ENCODE measurements at places on chromosomes 2 and 18. TPM values are rescaled to one million over a fixed set of nuclear protein-coding genes. Genes with fewer than 3 reads are reported as not detected.

DNA sequence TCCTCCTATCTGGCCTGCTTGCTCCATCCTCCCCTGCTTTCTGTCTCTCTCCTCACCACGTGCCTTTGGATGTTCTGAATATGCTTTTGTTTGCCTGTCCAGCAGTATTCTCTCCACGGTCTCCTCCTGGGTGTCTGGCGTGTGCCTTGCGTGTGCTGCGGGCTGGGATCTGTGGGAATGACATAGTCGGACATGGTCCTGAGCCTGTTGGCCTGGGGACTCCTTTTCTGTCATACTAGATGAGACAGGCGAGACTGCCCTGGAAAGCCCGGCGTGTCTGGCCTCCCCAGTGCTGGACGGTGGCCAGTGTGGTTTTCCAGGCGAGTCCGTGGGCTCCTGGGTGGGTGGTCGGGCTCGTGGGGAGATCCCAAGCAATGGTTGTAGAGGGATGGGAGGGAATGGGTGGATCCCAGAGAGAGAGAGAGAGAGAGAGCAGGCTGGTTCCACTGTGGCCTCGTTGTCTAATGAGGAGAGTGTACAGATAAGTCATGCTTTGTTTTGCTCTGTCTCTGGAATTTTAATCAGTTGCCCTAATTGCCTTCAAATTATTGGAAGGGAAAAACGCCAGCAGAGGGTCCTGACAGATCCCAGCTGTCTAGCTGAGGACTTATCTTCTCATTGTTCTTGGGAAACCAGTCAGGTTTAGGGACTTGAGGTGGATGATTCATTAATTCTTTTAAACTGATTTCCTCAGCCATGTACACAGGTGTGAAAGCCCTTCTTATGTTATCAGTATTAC, 58.3 kb downstream of the HPCAL1 start:
- DNase-seq, result no peak

DNA sequence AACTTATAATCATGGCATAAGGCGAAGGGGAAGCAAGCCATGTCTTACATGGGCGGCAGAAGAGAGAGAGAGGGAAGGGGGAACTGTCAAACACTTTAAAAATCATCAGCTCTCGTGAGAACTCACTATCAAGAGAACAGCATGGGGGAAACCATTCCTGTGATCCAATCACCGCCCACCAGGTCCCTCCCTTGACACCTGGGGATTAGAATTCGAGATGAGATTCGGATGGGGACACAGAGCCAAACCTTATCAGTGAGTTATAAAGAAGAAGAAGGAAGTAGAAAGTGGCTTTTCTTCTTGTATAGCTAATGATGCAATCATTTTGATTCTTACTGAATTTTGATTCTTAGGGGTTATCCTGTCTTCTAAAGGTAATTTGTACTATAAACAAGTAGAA, 51.4 kb downstream of the SMCHD1 start:
- DNase-seq, result no peak

DNA sequence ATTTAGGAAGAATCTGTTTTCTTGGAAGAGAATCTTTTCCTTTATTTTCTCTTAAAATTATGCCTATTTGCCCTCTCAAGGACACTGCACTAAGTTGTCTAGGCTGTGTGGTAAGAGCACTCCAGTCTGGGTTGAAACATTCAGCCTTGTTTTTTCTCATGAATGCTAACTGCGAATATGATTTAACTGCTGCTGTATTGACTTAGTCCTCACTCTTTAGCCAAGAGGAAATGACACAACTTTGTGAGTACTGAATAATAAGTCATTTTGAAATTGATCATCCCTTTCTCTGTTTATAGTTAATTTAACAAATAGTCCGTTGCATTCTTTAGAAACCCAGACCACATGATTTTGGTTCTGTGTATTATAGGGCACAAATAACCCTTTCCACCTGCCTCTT, 4.5 kb upstream of the RND3 start:
- DNase-seq, result peak; percentile 24

DNA sequence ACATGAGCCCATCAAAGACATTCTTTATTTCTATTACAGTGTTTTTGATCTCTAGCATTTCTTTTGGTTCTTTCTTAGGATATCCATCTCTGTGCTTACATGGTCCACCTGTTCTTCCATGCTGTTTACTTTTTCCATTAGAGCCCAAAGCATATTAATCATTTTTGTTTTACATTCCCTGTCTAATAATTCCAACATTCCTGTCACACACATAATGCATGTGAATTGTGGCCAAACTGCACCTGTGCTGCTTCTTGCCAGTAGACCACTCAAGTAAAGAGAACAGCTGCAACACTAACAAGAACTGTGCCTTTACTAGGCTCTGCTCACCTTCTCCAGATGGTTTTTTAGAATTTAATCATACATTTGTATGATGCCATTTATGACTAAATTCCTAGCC, 103.0 kb downstream of the PTH2R start:
- no peak for DNase-seq

- DNase-seq, result peak; percentile 69
These were observed 143.3 kb downstream of the HDAC4 start for GRCh38 chr2:239257511-239257937.

- DNase-seq, result no peak
These were observed 152.4 kb upstream of the SERPINE2 start for GRCh38 chr2:224191465-224191864.

DNA sequence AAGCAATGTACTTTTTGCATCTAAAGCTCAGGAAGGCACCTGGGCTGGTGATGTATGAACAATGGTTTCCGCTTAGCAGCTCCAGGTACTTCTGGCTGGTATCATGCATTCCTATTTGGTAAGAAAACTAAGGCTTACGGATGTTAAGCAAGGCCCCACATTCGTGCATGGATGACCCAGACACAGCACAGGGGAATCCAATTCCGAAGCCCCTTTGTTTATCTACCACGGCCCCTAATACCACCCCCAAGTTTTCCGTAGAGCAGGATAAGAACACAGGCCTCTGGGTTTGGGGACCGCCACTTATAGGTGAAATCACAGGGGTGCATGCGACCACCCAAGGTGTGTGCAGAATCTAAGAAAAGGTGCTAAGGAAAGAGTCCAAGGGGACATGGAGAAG, 192.1 kb upstream of the ID2 start:
- no peak for DNase-seq

- DNase-seq, result no peak
These were observed 525 bp upstream of the MAL start for GRCh38 chr2:95024960-95025405.

- no peak for DNase-seq
These were observed 57.6 kb upstream of the RNF152 start for GRCh38 chr18:61950371-61950770.

GRCh38 chr2:219857751-219858150, 230.3 kb downstream of the SLC4A3 start:
- no peak for DNase-seq

DNA sequence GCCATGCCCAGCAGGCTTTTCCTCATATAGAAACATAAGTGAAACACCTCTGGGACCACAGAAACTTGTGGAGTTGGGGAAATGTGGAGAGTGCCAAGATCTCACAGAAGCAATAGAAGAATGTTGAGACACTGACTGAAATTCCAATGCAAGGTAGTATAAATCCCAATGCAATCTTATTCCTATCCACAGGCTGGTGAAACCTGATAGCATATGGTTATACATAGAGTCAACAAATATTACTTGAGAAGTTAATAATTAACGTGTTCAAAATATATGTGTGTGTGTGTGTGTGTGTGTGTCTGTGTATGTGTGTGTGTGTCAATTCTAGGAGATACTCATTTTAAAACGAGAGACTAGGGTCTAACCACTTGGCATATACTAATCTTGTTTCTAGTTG, 776.8 kb upstream of the ACVR2A start:
- DNase-seq, result no peak

DNA sequence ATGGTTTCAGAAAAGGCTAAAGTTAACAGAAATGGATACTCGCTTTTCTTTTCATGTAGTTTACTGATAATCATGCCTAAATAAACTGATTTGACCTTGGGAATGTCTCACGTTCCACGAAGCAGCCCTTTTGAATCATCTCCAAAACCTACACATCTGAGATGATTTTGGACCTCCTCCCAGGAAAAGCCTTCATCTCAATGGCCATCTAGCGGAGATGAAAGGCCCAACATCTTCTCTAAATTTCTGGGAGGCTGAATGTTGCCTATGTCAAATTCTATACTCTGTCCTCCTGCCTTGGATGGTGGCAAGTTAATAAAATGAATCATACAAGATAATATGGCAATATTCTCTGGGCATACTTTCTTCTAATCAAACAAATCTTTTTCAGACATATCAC, 448.5 kb downstream of the ZEB2 start:
- no peak for DNase-seq

DNA sequence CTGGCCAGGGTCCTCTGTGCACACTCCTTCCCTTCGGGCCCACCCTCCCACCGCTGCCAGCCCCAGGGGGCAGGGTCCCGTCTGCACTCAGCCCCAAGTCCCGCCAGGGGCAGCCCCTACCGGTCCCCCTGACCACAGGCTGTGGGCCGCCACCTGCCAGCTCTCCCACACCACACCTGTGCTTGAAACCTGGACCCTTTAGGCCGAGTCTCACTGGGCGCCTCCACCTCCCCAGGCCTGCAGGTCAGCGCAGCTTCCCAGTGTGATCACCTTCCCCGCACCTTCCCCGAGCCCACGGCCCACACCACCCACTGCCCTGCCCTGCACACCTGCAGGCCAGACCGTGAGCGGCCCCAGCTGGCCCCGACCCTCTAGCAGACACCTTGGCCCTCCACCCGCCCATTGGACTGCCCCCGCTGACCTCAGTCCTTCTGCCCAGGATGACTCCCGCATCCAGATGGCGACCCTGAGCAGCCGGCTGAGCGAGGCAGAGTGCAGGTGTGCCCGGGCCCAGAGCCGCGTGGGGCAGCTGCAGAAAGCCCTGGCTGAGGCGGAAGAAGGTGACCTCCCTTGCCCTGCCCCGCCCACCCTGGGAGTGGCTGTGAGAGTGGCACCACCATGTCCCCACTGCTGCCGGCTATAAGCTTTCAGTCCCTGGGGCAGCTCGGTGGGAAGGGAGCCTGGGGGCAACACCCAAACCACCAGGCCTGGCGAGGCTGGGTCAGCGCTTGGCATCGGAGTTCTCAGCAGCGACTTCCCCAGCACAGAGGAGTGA, 31.3 kb upstream of the SNED1 start:
- DNase-seq, result no peak

Gene MTX2
- 42.4 TPM for total RNA-seq

Gene GREB1
- total RNA-seq, result 0.11 TPM

Gene SNTG2
- total RNA-seq, result not detected

Gene STPG4
- total RNA-seq, result 0.07 TPM

Gene ZNF397
- 11.2 TPM for total RNA-seq

Gene PELI1
- 26.0 TPM for total RNA-seq

Gene STON1
- total RNA-seq, result 0.99 TPM

Gene ZNF532
- total RNA-seq, result 46.6 TPM

Gene TSPYL6
- not detected for total RNA-seq

Gene CYRIA
- total RNA-seq, result 0.14 TPM

Gene OR6B2
- not detected for total RNA-seq

Gene CIB4
- not detected for total RNA-seq

All from foreskin keratinocyte (primary cell).